ENCODE measurements at places on chromosomes 5 and 9. TPM values are rescaled to one million over a fixed set of nuclear protein-coding genes. Genes with fewer than 3 reads are reported as not detected.

Gene USP20
- total RNA-seq: 6.2 TPM

Gene KCTD16
- 0.61 TPM for total RNA-seq

Gene TNC
- total RNA-seq: 4.6 TPM

Gene C5orf52
- total RNA-seq: not detected

Gene BTNL8
- not detected for total RNA-seq

Gene CCDC152
- 2.9 TPM for total RNA-seq

Gene OR13C5
- not detected for total RNA-seq

Gene ECPAS
- 69.6 TPM for total RNA-seq

Gene PAX5
- total RNA-seq: not detected

Gene PPP3R2
- not detected for total RNA-seq

Gene DOCK2
- 0.65 TPM for total RNA-seq

Gene FAF2
- 36.5 TPM for total RNA-seq

Gene FBP1
- 6.8 TPM for total RNA-seq

Gene SLC36A2
- total RNA-seq: not detected

Gene PLEKHG4B
- total RNA-seq: not detected

Measured in epithelial cell of umbilical artery (primary cell).